ENCODE measurements at places on chromosomes 2 and 18.

DNA sequence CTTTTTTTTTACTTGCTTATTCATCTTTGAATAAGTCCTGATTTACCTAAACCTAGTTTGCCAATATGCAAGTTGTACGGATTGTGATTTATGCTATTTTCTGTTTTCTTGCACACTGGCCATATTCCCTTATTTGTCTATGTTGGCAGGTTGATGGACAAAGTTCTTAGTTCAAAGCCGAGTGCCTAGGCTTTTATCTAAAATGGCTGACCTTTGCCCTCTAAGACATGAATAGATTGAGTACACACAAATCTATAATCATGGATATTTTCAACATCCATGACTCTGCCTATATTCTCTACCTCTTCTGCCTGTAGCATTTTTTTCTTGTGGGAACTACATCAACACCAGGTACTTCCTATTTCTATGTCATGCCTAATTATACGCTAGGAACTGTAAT is 171.7 kb downstream of the TMEFF2 start:
- no peak for DNase-seq

DNA sequence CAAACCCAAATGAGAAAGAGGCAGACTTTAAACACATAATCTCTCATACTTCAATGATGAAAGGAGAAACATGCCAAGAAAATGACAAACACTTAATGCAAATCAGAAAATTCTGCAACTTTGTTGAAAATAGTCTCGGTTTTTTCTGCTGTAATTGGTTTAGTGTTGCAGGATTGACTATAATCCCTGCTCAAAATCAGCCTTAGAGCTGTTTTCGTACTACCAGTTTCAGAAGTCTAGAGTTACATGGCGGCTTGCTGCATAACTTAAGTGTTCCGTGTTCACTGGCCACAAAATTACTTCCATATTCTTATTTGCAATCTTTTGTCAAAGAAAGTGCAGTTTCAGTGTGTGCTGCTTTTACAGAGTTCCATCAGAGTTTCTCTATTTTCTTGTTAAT is 48.9 kb upstream of the ITGAV start:
- no peak for DNase-seq

GRCh38 chr2:201264472-201265173 is 4.3 kb downstream of the CASP8 start:
- no peak for DNase-seq

- no peak for DNase-seq
Observed at GRCh38 chr2:196338440-196338839, 167.1 kb upstream of the STK17B start.

GRCh38 chr2:6780765-6781274 is 84.9 kb downstream of the CMPK2 start:
- DNase-seq = no peak

DNA sequence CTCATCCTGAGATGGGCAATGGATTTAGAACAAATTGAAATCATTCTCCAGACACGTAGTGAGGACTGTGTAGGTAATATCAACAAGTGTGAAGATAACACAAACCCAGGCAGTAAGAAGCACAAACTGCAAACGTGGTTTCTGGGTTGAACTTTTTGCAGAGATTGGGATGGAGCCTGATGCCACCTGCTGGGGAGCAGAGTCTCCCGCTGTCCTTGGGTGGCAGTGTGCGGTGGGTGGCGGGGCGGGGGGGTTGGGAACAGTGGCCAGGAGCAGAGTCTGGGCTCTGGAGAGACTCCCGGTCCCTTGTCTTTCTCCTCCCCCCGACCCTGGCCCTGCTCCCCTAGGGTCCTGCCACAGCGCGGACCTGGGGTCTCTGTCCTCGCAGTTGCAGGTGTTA is 19.5 kb downstream of the TRAF3IP1 start:
- DNase-seq = no peak

DNA sequence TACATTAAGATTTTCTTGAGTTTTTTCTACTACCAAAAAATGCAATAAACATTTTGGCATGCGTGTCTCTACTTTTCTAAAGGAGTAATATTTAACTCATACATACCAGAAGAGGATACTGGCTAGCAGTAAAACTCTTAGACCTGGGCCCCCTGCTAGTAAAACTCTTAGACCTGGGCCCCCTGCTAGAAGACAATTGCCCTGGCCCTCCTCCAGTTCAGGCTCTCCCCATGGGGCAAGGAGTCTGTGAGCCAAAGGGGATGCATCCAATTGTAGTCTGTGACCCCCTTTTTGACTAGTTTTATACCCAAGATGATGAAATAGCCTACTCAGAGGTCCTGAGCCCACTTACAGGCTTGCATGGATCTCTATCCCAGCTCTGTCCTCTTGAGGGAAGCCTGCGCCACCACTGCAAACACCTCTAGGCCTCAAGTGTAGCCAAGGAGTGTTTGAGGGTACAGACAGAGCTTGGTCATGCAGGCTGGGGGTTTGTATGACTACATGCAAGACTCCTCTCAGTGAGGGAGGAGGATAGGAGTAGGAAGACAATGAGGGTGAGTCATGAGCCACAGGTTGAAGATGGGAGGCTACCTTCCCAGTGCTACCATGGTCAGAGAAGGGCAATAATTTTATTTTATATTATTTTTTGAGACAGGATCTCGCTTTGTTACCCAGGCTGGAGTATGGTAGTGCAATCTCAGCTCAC is 45.2 kb upstream of the PGAP1 start:
- no peak for DNase-seq

DNA sequence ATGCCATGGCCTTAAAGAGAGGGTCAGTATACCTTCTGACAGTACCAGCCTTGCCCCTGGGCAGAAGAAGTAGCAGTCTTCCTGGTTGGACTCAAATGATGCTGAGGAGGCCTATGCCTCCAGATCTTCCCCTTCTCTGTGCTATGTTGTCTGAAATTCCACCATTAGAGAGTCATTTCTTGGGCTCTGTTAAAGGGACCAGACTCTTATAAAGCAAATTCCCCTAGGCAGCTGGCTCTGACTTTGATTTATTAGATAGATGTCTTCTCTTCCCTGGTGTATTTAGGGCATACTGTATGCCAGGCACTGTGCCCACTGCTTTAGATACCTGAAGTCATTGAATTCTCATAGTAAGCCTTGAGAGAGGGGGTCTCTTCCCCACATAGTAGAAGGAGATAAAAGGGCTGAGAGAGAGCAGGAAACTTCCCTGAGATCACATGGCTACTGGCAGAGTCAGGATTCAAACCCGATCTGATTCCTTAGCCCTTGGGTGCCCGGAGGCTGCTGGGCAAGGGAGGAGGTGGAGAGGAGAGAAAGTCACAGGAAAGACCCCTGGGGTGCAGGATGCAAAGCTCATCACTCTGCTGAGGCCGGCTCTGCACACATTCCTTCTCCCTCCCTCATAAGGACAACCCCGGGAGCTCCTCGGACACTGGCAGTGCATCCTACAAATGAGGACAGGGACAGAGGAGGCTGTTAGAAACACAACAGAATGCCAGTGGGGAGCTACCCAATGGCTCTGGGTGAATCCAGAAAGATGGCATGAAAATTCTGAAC is 23.0 kb downstream of the COPS9 start:
- no peak for DNase-seq

DNA sequence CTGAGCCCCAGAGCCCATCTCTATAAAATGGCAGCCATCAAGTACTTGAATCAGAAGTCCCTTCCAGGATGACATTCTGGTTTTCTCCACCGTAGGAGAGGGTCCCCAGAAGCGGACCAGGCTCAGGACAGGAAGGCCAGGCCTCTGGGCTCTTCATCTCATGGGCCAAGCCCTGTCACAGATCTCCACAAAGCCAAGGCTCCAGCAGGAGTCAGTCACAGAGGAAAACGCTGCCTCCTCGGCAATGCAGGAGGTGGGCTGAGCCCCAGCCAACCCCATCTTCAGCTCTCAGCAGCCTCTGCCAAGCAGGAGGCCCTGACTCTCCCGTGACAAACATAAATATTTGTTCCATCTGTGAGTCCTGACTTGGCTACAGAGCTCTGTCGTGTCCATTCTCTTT is 39.4 kb upstream of the GPAT2 start:
- no peak for DNase-seq

DNA sequence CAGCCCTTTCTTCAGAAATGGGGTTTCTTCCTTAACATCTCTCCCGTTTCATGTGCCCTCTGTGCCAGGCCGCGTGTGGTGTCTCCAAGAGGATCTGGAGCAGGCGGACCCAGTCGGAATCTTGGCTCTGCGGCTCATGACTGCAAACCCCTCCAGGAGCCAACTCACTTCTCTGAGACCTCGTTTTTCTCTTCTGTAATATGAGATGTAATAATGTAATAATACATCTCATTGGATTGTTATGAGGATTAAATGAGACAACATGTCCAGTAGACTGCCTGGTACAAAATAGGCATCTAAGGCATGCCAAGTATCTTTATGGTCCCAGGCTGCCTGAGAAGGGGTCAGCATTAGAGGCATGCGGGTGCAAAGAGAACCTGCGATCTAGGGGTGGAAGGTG is 221.3 kb upstream of the REV1 start:
- DNase-seq = no peak

GRCh38 chr2:205358351-205358815 is 323.9 kb upstream of the NRP2 start:
- DNase-seq = no peak

- DNase-seq = no peak
Observed at GRCh38 chr18:22545066-22545760, 127.5 kb upstream of the CTAGE1 start.

- no peak for DNase-seq
Observed at GRCh38 chr2:85905187-85905666, 16.4 kb upstream of the ST3GAL5 start.

GRCh38 chr2:104412384-104412783 is 441.5 kb upstream of the POU3F3 start:
- DNase-seq = no peak

GRCh38 chr2:190486037-190486623 is 48.4 kb downstream of the NEMP2 start:
- DNase-seq = no peak

- DNase-seq = no peak
Observed at GRCh38 chr2:146388757-146389156, 1456.1 kb upstream of the ACVR2A start.

- no peak for DNase-seq
Observed at GRCh38 chr18:72830109-72830508, 37.7 kb downstream of the NETO1 start.

GRCh38 chr2:36696533-36696932 is at the start of gene VIT:
Gene VIT (plus strand): TSS chr2:36696707. CDS start chr2:36716371, 19,664 bp downstream.
- no peak for DNase-seq

DNA sequence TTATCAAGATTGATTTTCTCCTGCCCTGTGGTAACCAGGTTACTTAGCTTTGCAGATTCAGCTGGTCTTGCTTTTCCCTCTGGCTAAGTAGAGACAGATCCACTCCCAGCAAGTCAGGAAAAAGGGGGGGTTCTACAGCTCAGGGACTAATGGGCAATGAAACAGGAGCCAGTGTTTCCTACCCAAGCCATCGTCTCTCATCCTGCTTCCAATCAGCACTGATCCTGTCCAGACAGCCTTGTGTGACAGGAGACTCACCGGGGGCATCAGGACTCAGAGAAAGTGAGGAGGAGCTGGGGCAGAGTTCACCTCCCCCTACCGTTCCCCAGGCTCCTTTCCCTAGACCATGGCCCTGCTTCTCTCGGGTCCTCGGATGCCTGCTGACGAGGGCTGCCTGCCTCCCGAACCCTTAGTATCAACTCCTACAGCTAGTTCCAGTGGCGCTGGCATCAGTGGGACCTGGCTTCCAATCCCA is 307.6 kb downstream of the ALK start:
- DNase-seq = no peak

- DNase-seq = no peak
Observed at GRCh38 chr2:171524018-171524401, 1.7 kb downstream of the CYBRD1 start.

- no peak for DNase-seq
Observed at GRCh38 chr2:7999683-8000476, 682.0 kb upstream of the ID2 start.

- DNase-seq = no peak
Observed at GRCh38 chr2:186889101-186889879, 40.3 kb upstream of the ZSWIM2 start.

DNA sequence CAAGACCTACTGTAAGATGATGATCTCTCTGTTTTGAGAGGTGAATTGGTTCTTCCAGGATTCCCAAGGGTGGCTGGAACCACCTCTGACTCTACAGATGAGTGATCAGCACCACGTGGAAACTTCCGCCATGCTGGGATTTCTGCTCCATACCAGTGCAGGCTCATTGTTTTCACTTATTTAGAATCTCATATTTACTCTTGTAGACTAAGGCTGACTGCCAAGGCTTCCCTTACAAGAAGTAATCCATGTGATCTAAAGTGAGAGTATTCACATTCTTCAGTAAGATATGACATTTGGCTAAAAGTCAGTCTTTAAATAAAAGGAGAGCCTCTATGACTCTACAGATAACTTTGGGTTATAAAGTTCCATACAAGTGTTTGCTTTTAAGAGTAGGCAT is 322.9 kb upstream of the RAB12 start:
- no peak for DNase-seq

GRCh38 chr2:26169226-26169625 is 3.7 kb upstream of the GAREM2 start:
- no peak for DNase-seq

- no peak for DNase-seq
Observed at GRCh38 chr2:55232863-55233657, 572 bp downstream of the RPS27A start.

GRCh38 chr18:49064421-49064820 is 113.7 kb upstream of the SMAD7 start:
- DNase-seq = no peak

- no peak for DNase-seq
Observed at GRCh38 chr2:8102470-8102869, 579.4 kb upstream of the ID2 start.

DNA sequence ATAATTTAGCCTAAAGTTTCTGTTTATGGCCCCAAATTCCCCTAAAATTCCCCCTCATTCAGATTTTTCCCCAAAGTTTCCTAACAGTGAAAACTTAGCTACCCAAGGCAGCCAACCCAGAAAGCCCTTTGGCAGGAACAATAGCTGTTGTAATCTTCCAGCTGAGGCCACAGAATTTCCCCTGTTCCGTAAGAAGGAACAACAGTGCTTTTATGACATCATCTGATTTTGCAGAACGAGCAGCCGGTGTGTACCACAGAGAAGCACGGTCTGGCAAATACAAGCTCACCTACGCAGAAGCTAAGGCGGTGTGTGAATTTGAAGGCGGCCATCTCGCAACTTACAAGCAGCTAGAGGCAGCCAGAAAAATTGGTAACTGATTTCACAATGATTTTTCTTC is 6.3 kb downstream of the TNFAIP6 start:
- DNase-seq = no peak

DNA sequence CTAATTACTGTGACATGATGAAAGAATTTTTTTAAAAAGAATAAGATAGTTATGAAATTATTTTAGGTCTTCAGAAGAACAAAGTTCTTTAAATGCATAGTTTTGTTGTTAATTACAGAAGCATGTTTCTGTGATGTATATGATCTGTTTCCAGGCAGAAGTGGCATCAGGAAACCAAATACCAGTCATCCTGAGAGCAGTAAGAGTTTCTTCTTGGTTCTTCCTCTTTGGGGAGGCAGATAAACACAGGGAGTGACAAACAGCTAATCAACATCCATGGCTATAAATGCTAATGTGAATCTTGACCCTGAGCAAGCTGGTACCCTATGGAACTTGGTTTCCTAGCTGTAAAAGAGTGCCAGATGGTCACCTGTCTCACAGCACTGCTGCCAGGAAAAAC is 29.2 kb downstream of the WIPF1 start:
- no peak for DNase-seq

- DNase-seq = no peak
Observed at GRCh38 chr18:2108591-2108990, 462.7 kb downstream of the METTL4 start.

- DNase-seq = no peak
Observed at GRCh38 chr18:48674758-48675351, 136.0 kb downstream of the CTIF start.

Data from activated CD4-positive, alpha-beta T cell treated with anti-CD3 and anti-CD28 coated beads, Interleukin-2, amount 50 U/mL, for 24 hours (primary cell).